Renal cortex interstitium (tissue), 15 donors: ENCODE measurements at places on chromosomes 7 and 10. TPM values are rescaled to one million over a fixed set of nuclear protein-coding genes. Genes with fewer than 3 reads are reported as not detected.

Gene ABCB1
- polyA plus RNA-seq: 21.9 TPM

Gene MDFIC
- 29.1 TPM for polyA plus RNA-seq

Gene SYT15B
- 2.6 TPM for polyA plus RNA-seq

Gene RAPGEF5
- 36.1 TPM for polyA plus RNA-seq

Gene SNX10
- 18.9 TPM for polyA plus RNA-seq

Gene AS3MT
- 20.8 TPM for polyA plus RNA-seq
